ENCODE measurements at places on chromosomes 12 and 14.

DNA sequence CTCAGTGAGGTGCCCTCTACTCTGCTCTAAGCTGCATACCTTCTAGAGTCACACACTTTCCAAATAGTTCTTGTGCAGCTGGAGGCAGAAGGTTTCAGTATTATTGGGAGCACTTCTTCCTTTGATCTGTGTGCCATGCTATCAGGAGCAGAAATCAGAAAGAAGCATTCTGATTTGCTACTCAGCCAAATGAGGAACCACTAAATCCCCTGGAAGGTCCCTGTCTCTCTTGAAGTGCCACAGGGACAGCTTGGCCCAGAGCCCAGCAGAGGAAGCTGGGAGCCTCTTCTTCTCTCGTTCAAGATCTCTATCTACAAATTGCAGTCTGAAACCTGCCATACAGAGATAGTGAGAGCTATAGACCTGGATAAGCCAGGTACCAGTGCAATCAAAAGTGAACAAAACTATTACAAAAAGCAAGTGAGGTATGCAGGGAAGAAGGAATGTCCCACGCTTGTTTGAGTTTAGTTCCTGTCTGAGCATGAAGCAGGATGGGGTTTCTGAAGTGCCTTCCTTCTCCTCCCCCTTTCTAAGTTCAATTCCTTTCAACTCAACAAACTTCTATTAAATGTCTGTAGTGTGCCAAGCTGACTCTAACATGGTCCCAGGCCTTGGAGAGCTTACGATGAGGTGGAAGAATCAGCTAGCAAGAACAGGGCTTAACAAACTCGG is 100.9 kb upstream of the PARP11 start:
- peak; percentile 52 for DNase-seq

- peak; percentile 16 for DNase-seq
These were observed 807 bp upstream of the ZCCHC8 start for GRCh38 chr12:122501489-122501989.

GRCh38 chr14:63421919-63422318 is 103.2 kb upstream of the GPHB5 start:
- no peak for DNase-seq

DNA sequence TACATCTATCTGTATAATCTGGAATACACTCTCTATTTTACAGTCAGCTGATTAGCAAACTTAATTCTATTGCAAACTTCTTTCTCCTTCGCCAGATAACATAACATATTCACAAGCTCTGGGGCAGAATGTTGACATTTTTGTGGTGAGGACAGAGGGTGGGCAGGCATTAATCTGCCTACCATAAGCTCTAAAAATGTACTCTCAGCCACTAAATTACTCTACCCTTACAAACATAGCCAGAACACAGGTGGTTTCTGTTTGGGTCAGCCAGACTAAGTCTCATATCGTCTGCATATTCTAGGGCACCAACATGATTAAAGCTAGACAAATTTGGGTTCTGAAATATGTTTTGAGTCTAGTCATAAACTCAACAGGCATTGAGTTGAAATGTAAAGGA is 90.1 kb downstream of the SLC6A15 start:
- no peak for DNase-seq

- no peak for DNase-seq
These were observed 324 bp downstream of the POLE start for GRCh38 chr12:132686825-132687210.

DNA sequence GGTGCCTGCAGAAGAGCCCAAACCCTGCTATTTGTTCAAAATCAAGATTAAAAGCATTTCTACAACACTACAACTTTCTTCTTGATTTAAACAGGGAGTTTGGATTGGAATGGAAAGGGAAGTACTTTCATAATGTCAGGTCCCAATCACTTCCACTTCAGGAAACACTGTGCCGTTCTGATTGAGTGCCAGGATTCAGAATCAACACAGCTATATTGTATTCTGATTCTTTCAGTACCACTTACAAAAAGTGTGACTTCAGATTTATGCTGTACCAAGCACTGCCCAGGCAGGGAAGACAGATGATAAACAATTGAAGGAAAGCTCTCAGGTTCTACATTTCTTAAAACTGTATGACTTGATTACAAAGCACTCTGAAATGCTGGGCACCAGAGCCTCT is 3.2 kb downstream of the TDP1 start:
- DNase-seq = no peak

Measured in activated CD4-positive, alpha-beta T cell treated with anti-CD3 and anti-CD28 coated beads, Interleukin-2, Interleukin-6, amounts not matched to agents 100 ng/mL and 50 ng/mL, durations not matched to agents 16 hours and 8 hours (primary cell).